ENCODE measurements at places on chromosomes 5 and 9.

GRCh38 chr9:18673179-18673578 is 199.2 kb downstream of the ADAMTSL1 start:
- no peak for DNase-seq

GRCh38 chr9:124849801-124850200 is 3.5 kb upstream of the WDR38 start:
- no peak for DNase-seq

GRCh38 chr5:153818626-153819025 is 220.1 kb downstream of the FAM114A2 start:
- DNase-seq = no peak

GRCh38 chr9:128917151-128917849 is 3.5 kb upstream of the PHYHD1 start:
- DNase-seq = no peak

GRCh38 chr5:58453306-58453705 is 6.6 kb downstream of the PLK2 start:
- DNase-seq = no peak

DNA sequence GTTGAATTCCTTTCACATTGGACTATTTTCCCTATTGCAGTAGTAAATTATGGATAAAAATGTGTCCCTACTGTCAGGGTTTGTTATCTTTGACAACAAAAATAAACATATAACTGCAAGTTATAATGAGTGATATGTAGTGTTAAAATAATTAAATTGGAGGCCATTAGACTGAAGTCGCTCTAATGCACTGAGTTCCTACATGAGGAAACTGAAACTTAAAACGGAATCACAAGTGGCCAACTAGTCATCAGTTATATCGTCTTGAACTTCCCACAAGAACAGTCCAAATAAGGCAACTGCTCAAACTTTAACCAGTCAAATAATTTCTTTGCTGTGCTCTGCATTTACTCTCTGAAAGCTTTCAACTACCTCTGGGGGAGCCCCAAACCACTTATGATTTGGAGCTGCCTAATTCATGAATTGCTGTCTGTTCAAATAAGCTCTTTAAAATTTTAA is 2.1 kb upstream of the IFT74 start:
- DNase-seq = no peak

DNA sequence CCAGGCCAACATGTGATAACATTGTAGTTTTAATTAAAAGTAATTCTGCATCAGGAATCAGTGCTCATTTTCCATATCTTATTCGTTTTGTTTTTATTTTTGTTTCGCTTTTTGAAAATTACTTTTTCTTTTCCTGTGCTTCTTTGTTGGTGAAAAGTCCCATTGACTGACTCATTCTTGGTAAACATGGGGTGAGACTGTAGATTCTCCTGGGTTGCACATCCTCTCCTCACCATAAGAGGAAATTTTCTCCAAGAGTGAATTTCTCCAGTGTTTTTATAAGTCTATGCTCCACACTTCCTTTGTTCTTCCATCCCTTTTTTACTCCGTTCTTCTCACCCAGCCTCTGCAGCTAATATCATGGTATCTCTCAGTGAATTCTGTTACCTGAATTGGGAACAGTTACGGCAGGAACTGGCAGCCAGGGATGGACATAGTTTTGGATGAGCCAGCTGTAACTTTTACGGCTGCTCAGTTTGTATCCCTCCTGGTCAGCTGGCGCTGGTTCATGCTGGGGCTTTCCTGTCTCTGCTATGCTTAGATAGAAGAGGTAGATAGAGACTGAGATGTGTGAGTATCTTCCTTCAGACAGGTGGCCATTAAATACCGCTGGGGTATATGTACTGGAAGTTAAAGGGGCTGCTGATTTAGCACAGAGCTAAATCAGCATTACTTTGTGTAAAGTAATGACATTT is 80.0 kb downstream of the MAN2A1 start:
- DNase-seq = no peak

GRCh38 chr5:181234455-181235306 is 9.0 kb downstream of the RACK1 start:
- no peak for DNase-seq

DNA sequence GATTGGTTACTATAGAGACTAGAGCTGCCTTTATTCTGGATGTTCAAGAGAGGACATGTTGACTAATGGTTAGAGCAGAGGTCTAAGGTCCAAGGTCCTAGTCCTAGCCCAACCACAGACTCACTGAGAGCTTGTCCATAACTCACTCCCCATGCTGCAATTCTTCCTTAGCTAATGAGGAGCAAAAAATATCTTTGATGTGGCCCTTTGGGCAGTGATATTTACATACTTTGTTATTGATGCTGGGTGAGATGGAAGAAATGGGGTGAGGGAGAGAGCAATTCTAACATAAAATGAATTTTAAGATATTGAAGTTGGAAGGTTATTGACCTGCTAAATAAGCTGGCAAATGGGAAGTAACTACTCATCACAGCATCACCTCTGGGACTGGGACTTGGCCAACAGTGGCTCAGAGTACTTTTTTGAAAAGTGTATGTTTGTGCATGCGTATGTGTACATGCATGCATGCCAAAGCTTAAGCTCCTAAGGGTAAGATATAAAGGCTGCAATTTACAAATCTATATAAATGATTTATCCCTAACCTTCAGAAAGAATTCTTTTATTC is 58.0 kb upstream of the ANKRD55 start:
- DNase-seq = no peak

DNA sequence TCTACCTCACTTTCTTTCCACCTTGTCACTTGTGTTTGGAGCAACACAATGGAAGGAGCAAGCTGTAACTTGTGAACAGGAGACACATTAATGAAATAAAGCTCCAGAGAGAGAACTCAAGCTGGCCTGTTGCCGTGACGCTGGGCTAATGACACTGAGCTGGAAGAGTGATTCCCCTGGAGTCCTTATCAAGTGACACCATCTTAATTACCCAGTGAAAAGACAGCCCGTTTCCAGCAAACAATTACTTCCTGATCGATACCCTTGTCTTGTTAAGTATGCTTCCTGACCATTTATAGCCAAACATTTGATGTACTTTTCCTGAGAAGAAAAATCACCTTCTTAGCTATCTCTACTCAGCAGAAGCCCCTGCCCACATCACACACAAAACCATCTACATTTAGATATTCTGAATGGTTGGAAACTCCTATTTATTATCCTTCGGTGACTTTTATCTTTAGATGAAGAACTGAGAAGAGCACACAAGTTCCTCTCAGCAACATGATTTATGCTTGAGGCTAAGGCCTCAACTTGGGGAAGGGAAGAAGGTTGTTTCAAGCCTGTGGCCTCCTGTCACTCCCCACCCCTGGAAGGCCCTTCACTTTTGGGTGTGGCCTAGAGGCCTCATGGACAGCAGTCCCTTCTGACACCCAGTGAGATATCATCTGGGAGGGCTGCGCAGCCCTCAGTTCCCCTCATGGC is 34.1 kb downstream of the CRHBP start:
- no peak for DNase-seq

GRCh38 chr9:18473652-18474279 is at the start of gene ADAMTSL1:
Gene ADAMTSL1, plus strand, starts transcription at chr9:18474153. Its CDS starts 80 bp downstream, at chr9:18474233.
- DNase-seq = no peak

DNA sequence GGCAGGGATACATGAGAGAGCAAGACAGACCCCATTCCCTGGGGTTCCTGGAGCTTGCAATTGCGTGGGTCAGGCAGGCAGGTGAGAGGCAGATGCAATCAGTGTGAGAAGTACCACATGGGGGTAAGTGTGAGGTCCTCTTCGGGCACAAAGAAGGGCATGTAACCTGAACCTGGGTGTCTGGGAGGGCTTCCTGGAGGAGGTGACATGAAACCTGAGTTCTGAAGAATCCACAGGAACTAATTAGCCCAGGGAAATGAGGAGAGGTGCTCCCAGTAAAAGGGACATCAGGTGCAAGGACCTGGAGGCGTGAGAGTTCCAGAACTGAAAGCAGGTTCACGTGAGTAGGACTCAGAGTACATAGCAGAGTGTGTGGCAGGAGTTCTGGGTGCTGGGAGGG is 2.5 kb downstream of the AMBP start:
- DNase-seq = no peak

- no peak for DNase-seq
These were observed 1.9 kb downstream of the FBXO10 start for GRCh38 chr9:37574241-37574721.

DNA sequence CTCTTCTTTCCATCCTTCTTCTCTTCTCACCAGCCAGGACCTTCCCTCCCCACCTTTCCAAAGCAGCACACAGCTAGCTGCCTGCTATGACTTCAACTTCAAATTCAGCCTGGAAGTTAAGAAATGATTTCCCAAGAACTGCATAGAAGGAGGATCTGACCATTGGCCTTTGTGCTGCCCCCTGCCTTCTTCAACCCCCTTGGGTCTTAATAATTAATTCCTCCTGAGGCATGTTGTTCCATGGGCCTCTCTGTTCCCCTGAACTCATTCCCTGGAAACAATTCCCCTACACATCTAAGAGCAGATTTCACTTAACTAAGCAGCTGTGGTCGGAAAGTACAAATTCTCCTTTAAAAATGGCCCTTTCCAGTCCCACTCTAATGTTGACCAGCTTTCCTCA is 62.4 kb downstream of the ADAMTS12 start:
- DNase-seq = no peak
